ENCODE measurements at places on chromosomes 2 and 18.

DNA sequence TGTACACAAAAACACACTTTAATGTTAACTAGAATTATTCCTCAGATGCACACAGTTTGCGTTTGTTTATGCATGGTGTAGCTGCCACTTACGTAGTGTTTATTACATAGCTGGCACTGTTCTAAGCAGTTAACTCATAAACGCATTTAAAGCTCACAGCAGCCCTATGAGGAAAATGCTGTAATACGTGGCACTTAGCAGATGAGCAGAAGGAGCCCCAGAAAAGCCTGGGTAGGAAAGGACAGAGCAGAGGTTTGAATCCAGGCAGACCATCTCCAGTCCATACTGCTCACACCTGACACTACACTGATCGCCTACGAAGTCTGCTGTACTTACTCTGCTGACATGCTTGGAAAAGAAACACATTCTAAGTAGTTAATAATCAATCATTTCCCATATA is 66.6 kb downstream of the BCL2 start:
- no peak for DNase-seq

- no peak for DNase-seq
Measured at GRCh38 chr2:64987956-64988419, 1.2 kb upstream of the SLC1A4 start.

- DNase-seq, result no peak
Measured at GRCh38 chr18:59865241-59865986, 34.4 kb upstream of the PMAIP1 start.

GRCh38 chr18:11260961-11261461 is 111.6 kb upstream of the PIEZO2 start:
- no peak for DNase-seq

- no peak for DNase-seq
Measured at GRCh38 chr2:226208726-226209125, 590.9 kb downstream of the IRS1 start.

GRCh38 chr2:62307469-62308389 is 111.8 kb downstream of the B3GNT2 start:
- DNase-seq, result no peak

DNA sequence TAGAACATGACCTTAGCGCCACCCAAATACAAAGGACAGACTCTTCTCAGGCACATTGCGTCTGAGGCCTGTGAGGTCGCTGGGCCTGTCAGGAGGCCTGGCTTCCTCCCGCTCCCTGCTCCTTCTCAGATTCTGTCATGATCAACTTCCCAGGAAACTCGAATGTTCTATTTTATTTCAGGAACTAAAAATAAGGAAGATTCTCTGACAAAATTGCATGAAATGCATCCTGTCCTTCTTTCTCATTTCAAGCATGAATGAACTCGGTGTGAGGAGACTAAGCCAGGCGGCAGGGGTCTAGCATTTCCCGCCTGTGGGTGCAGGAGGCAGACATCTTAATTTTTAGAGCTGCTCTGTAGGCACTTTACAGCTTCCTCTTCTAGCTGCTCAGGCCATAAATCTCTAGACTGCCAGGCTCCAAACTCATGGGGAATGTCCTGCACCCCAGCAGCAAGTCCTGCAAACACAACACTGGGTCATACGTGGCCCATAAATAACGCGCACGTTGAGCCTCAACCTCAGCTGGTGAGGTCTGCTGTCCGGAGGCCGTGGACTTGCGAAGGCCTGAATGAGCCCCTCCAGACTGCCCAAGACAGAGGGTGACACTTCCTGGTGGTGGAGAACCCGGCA is 109.7 kb upstream of the ZNF236 start:
- no peak for DNase-seq

- no peak for DNase-seq
Measured at GRCh38 chr2:215003001-215003400, 135.4 kb downstream of the ABCA12 start.

GRCh38 chr18:23689616-23690504 is 607 bp downstream of the LAMA3 start:
- DNase-seq, result peak; percentile 26

DNA sequence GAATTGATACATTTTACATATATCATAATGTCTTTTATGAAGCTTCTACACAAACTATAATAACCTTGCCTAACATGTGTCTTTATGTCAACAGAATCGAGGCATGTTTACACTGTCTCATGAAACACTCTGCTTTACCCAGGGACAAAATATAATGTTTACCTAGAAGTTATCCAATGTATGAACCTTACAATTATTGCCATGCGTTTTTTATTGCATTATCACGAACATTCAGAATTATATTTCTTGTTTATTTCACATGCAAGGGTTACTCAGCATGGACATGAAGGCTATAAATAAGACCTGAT is 19.8 kb downstream of the LONRF2 start:
- no peak for DNase-seq
